ENCODE measurements at places on chromosomes 16 and 17.

DNA sequence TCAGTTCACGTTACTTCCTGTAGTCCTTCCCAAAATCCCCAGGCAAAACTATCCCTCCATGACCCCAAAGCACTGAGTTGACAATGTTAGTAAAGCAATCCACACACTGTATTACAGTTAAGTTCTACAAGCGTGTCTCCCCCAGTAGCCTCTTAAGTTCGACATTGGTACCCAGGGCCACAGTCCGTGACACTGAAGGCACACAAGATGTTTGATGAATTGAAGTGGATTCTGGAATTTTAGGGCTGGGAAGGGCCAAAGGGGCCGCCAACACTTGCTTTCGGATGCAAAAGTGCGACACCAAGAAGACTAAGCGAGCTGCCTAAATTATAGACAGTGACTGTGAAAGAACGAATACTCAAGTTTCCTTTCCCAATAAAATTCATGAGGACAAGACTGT lies 1.5 kb downstream of the VPS35 start:
- no peak for DNase-seq

GRCh38 chr16:51872524-51872923 lies 674.4 kb downstream of the TOX3 start:
- DNase-seq, result no peak

- DNase-seq, result no peak
Observed at GRCh38 chr17:69086641-69087040, 25.9 kb upstream of the ABCA9 start.

- DNase-seq, result no peak
Observed at GRCh38 chr16:71254832-71255525, 24.5 kb upstream of the HYDIN start.

DNA sequence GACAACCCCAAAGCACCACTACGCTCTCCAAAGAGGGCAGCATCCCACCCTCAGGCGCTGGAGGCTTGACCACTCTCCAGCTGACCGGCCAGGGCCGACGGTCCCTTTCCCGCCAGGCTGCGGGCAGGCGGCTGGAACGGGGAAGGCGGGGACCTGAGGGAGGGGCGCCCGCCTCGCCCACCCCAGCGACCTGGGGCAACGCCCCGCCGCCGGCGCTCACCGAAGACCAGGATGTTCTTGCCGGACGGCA lies 431 bp downstream of the DYNC1LI2 start:
- no peak for DNase-seq

Data from substantia nigra (tissue), 51 donors.